ENCODE measurements at places on chromosomes 7 and 10.

DNA sequence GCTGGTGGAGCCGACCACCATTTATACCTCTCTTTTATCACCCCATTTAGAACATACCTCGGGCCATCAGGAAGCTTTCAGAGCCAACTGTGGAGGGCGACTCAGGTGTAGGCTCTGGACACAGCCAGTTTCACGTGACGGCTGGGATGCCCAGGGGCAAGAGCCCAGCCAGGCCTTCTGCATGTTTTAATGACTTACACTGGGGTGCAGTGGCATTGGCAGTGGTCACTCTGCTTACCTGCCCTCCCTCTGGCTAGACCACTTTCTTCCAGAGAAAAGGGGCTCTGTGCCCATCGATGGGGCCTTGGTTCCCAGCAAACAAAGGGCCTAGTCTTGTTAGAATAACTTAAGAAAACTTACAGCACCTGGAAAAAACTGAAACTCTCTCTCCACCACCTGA, 50.0 kb downstream of the PNLIPRP2 start:
- no peak for DNase-seq

- no peak for DNase-seq
Measured at GRCh38 chr10:122293961-122294380, 22.9 kb downstream of the BTBD16 start.

DNA sequence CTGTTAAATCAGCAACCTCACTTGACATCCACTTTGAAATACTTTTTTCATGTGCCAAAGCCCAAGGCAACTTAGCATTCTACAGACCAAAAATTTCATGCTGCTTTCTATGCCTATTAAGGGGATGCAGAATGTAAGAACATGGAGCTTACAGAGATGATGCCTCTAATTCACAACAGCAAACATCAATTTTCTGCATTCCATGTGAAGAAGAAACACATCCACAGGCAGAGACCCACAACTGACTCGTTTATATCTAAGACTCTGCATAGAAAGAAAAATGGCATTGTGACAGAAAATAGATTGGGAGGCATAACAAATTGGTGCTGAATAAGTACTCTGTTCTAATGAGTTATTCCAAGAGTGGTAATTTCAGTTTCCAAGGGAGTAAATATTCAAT, 107.6 kb downstream of the SGMS1 start:
- DNase-seq = no peak

GRCh38 chr7:131026297-131027000, 292.4 kb upstream of the KLF14 start:
- DNase-seq = no peak

DNA sequence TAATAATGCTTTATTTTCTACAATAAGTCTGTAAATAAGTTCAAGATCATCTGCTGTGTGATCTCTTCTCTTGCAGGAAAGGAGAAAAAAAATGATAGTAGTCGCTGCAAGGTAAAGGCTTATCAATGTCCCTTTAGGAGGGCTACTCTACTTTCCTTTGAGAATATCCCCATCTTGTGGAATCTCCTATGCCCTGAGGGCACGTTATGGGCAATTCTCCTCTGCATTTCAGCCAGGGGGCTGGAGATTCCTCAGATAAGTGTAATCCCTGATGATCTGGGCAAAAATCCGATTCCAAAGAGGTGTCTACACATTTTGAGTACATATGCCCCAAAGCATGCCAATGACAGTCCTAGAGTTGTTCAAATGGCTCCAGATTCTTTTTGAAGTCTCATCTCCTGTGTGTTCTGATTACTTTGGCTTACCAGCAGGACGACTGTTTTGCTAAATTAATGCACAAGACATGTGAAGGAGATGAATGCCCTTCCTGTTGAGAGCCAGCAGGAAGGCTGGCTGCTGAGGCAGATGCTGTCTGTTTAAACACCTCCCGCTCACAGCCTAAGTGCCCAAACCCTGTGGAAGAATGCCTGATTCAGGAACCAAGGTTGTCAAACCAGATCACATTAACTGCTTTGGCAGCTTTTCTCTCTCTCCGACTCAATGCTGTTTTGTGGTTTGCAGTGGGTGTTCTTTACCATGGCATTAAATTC, 171.2 kb upstream of the COL1A2 start:
- no peak for DNase-seq

Measured in activated naive CD8-positive, alpha-beta T cell treated with anti-CD3 and anti-CD28 coated beads, Interleukin-2, amount 10 ng/mL, durations not matched to agents 7 days and 5 days (primary cell).